ENCODE measurements at places on chromosomes 5 and 9.

DNA sequence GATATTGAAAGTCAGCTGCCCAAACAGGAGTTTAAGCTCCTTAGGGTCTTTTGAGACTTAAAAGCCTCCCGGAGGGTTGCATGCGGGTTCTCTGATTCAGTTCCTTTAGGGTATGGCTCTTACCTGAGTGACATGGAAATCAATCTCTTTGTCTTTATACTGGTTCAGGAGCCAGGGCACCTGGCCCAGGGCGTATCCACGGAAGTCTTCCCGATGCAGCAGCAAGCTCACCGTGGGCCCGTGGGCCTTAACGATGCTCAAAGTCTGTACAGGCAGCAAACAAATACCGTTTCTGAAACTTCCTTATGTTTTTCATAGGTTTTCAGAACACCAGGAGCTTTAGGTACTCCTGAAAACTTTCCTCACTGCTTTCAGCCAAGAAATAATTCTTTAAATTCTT lies 13.2 kb downstream of the MROH2B start:
- no peak for DNase-seq

GRCh38 chr9:28206280-28206679 lies 633.0 kb upstream of the C9orf72 start:
- DNase-seq: no peak

- DNase-seq: no peak
Measured at GRCh38 chr5:88675708-88676636, 207.0 kb downstream of the MEF2C start.

DNA sequence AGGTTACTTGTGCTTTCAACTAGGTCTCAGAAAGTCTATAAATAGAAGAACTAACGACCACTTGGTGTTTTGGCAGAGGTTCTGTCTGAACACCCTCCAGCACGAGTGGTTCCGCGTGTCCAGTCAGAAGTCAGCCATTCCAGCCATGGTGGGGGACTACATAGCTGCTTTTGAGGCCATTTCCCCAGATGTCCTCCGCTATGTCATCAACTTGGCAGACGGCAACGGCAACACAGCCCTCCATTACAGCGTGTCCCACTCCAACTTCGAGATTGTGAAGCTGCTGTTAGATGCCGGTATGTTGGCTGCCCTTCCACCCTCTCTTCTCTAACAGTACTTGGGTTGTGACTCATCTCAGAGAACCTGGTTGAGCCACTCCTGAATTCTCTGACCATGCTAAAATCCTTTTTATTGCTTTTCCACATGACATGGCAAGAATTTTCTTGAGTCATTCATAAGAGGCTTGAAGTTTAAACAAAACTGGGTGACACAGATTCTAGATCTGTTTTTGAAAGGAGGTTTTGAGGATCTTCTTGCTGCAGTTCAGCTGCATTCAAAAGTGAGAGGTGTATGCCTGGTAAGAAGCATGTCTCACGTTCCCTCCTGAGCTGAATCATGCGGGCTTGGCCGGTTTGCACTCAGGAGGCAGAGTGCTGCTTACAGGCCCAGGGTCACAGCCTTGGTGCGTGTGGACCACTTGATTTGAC lies 103.1 kb upstream of the DMRT1 start:
- peak; percentile 98 for DNase-seq

DNA sequence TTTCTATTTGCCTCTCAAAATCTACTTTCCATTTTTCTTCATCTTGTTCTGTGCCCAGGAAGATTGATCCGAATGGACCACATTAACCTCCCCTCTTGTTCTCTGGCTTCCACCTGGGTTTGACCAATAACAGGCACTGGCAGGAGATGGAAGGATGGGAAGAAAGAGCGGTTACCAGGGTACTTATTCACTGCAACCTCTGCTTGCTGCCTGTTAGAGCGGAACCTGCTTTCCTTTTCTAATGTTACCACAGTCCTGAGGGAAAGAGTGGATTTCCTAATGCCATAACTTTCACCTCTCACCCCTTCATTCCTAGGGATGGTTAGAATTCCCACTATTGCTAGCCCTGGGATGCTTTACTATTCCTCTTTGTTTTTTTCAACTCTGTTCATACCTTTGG lies 262.1 kb downstream of the RFX3 start:
- DNase-seq: no peak

DNA sequence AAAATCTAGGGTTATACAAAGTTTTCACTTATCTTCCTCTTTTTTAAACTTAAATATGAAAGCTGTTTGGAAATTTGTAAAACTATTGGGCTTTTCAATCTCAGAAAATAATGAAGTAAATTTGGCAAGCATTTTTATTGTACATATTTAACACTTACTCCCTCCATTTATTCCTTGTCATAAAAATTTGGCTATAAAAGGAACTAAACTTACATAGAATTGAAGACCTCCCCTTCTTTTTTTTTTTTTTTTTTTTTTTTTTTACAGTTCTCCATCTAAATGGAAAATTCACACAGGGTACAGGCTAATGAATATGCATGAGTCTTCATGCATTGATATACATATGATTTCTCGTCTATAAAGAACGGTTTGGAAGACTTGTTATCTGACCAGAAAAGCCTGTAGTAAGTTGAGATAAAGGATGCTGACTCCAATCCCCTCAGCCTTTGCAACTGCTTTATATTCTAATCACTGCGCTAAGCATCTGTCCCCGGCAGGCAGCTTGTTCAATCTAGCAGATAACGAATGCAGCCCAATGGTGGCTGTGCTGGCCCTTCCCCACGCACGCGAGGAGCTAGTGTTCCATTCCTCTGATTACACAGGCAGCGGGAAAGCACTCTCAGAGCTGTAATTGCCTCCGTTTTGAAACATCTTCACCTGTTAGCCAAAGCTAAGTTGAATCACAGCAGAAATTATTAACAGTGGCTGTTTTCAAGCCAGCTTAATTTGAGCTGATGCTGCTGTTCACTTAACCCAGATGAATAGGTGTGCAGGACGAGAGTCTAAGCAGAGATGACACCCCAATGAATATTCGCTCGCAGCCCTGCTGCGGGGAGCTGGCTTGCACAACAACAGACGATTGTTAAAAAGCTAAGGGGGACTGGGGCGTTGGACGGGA lies 453.8 kb upstream of the ZNF608 start:
- no peak for DNase-seq

- DNase-seq: no peak
Measured at GRCh38 chr5:177980743-177981151, 15.3 kb downstream of the PROP1 start.

- DNase-seq: no peak
Measured at GRCh38 chr9:136081113-136081825, 13.8 kb downstream of the NACC2 start.

DNA sequence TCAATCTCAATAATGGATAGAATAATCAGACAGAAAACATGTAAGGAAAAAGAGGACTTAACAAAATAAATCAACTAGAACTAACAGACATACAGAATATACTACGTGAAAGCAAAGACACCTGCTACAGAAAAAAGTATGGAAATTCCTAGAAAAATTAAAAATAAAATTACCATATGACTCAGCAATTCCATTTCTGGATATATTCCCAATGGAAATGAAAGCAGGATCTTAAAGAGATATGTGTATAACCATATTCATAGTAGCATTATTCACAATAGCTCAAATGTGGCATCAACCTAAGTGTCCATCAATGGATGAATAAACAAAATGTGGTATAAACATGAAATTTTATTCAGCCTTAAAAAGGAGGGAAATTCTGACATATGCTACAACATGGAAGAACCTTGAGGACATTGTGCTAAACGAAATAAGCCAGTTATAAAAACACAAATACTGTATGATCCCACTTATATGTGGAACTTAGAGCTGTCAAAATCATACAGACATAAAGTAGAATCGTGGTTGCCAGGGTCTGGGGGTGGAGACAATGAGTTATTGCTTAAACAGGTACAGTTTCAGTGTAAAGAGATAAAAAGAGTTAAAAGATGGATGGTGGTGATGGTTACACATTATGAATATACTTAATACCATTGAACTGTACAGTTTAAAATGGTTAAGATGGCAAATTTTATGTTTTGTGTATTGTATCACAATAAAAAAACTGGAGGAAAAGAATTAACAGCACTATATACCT lies 6.9 kb downstream of the PLAA start:
- no peak for DNase-seq

Measured in BJ (cell line).